ENCODE measurements at places on chromosomes 1 and 21. TPM values are rescaled to one million over a fixed set of nuclear protein-coding genes. Genes with fewer than 3 reads are reported as not detected.

The AMIGO1 gene
- total RNA-seq, result 1.3 TPM

The KIRREL1 gene
- 21.2 TPM for total RNA-seq

The OPRD1 gene
- total RNA-seq, result not detected

The LCE1F gene
- not detected for total RNA-seq

The DNM3 gene
- 0.40 TPM for total RNA-seq

The CD84 gene
- total RNA-seq, result not detected

The TAF1A gene
- total RNA-seq, result 8.8 TPM

The CFAP298 gene
- 31.6 TPM for total RNA-seq

The MFN2 gene
- 29.3 TPM for total RNA-seq

The CD48 gene
- total RNA-seq, result not detected

The CTSS gene
- 15.5 TPM for total RNA-seq

The FCRL4 gene
- not detected for total RNA-seq

The CACHD1 gene
- total RNA-seq, result 1.4 TPM

The DENND2C gene
- total RNA-seq, result 0.40 TPM

The RGSL1 gene
- total RNA-seq, result not detected

The SPATA21 gene
- 0.06 TPM for total RNA-seq

The LCE2B gene
- total RNA-seq, result not detected

The PPIE gene
- 38.2 TPM for total RNA-seq

The BMP8B gene
- total RNA-seq, result 5.3 TPM

The CLDN14 gene
- not detected for total RNA-seq

The SAMD11 gene
- total RNA-seq, result 16.2 TPM

The MRAP gene
- not detected for total RNA-seq

The C1orf87 gene
- total RNA-seq, result not detected

The F3 gene
- 8.1 TPM for total RNA-seq

The OR2M4 gene
- not detected for total RNA-seq

The CFAP107 gene
- total RNA-seq, result not detected

The SCCPDH gene
- total RNA-seq, result 48.4 TPM

The TFF2 gene
- not detected for total RNA-seq

The SYT11 gene
- 1.5 TPM for total RNA-seq

The RNU1-4 gene
- 6.1 TPM for total RNA-seq

The KANK4 gene
- total RNA-seq, result 0.32 TPM

The PLA2G2D gene
- not detected for total RNA-seq

The FOXD2 gene
- 0.66 TPM for total RNA-seq

The TEX38 gene
- total RNA-seq, result not detected

The HES3 gene
- not detected for total RNA-seq

The KMO gene
- 0.53 TPM for total RNA-seq

The NPPB gene
- not detected for total RNA-seq

The CYB561D1 gene
- 4.3 TPM for total RNA-seq

The C1QC gene
- total RNA-seq, result not detected

The TSTD1 gene
- total RNA-seq, result 0.44 TPM
